ENCODE measurements at places on chromosomes 1 and 21. TPM values are rescaled to one million over a fixed set of nuclear protein-coding genes. Genes with fewer than 3 reads are reported as not detected.

GRCh38 chr1:204463125-204464060, 31.2 kb downstream of the PIK3C2B start:
- no peak overlapping the region for H3K27ac ChIP-seq
- H3K4me1 ChIP-seq: no peaks in the 10 kb centered on the region
- H3K36me3 ChIP-seq: peaks cover 23% of the 10 kb centered on the region
- H3K4me3 ChIP-seq: no peak overlapping the region
- no peaks in the 10 kb centered on the region for H3K27me3 ChIP-seq

DNA sequence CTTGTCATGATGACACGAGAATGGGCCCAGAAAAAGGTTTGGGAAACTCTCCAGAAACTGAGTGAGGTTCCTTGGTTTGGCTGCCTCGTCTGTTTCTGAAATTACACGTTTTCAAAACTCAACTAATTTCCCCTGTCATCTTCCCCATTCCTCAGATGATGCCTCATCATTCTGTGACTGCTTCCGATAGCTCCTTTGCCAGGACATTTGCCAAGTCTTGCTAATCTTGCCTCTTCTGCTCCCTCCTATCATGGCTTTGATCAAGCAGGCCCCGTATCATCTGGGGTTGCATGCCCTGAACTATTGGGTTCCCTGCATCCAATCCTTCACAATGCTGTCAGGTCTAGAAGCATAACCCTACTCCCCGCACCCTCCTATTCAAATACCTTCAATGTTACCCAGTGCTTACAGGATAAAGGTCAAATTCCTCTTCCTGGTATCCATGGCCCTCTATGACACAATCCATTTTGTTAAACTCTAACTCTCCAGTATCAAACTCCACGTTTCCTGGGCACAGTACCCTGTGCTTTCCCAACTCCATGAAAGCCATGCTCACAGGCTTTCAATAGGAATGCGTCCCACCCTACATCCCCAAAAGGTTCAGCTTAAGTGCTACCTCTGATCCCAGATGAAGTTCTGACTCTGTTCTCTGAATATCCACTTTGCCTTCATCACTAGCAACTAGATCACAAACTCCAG, 22.2 kb upstream of the TMEM200B start:
- DNase-seq: no peak
- peak overlapping the region; percentile 29 for H3K27ac ChIP-seq
- H3K4me3 ChIP-seq: no peak overlapping the region

DNA sequence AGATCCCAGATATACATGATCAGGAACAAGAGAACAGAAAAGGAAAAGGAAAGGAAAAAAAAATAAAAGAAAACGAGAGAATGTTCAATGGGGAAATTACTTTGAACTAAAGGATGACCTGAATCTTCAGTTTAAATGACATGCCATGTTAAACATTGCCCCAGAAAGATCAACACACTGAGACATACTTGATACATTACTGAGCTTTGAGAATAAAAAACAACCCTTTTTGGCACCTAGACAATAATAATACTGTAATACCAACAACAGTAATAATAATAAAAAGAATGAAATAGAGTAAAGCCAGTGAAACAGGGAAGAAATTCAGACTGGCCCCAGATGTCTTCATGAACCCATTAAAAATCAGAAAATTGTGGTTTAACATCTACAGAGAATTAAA, 44.8 kb downstream of the CLIC6 start:
- H3K4me3 ChIP-seq: no peak overlapping the region
- H3K27me3 ChIP-seq: no peaks in the 10 kb centered on the region
- H3K36me3 ChIP-seq: no peaks in the 10 kb centered on the region
- no peak overlapping the region for H3K27ac ChIP-seq
- no peaks in the 10 kb centered on the region for H3K4me1 ChIP-seq

GRCh38 chr1:55578646-55579045, 363.5 kb upstream of the USP24 start:
- no peak overlapping the region for H3K4me3 ChIP-seq
- no peak overlapping the region for H3K27ac ChIP-seq
- DNase-seq: no peak
- H3K27me3 ChIP-seq: peaks cover 22% of the 10 kb centered on the region
- H3K4me1 ChIP-seq: peaks cover 3% of the 10 kb centered on the region
- no peaks in the 10 kb centered on the region for H3K36me3 ChIP-seq

- no peaks in the 10 kb centered on the region for H3K27me3 ChIP-seq
- H3K4me3 ChIP-seq: no peak overlapping the region
- peaks cover 17% of the 10 kb centered on the region for H3K4me1 ChIP-seq
Measured at GRCh38 chr1:9164532-9164900, 35.6 kb upstream of the GPR157 start.

- no peaks in the 10 kb centered on the region for H3K27me3 ChIP-seq
- no peak overlapping the region for H3K4me3 ChIP-seq
- no peaks in the 10 kb centered on the region for H3K4me1 ChIP-seq
- no peak for DNase-seq
Measured at GRCh38 chr1:23273450-23274133, 56.3 kb upstream of the HTR1D start.

DNA sequence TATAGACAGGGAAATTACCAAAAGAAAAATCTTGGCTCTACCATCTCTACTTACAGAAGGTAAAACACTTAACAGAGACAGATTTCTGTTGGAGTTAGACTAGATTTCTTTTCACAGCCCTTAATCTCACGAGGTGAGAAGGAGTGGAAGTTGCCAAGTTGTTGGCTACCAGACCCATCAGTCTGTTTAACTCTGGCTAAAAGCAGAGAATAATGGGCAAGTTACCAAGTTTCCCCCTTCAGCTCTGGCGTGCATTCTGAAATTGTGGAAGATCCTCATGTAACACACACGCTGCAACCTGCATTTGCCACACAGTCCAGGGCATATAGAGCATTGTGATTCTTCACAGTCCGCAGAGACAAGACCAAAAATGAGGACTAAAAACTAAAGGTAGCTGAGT, 49.3 kb downstream of the STX6 start:
- no peak overlapping the region for H3K27ac ChIP-seq
- no peak overlapping the region for H3K4me3 ChIP-seq
- H3K27me3 ChIP-seq: no peaks in the 10 kb centered on the region
- H3K36me3 ChIP-seq: peaks cover 70% of the 10 kb centered on the region
- DNase-seq: no peak

DNA sequence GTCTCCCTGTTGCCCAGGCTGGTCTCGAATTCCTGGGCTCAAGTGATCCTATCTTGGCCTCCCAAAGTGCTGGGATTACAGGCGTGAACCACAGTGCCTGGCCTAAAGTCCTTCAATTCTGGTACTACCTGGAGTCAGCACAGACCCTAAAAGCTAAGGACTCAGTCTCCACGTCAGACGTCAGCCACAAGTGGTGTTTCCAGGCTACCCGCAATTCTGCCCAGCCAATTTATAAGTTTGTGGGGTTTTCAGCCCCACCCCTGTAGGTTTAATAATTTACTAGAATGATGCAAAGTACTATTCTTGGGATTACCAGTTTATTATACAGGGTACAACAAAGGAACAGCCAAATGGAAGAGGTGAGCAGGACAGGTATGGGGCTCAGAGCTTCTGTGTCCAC, 10.6 kb upstream of the DIP2A start:
- no peak for DNase-seq
- peaks cover 43% of the 10 kb centered on the region for H3K36me3 ChIP-seq
- no peak overlapping the region for H3K27ac ChIP-seq
- no peak overlapping the region for H3K4me3 ChIP-seq

CSF3R gene
- 1.1 TPM for total RNA-seq

CFHR2 gene
- not detected for total RNA-seq

SLC16A4 gene
- 0.68 TPM for total RNA-seq

CYP4Z1 gene
- 0.31 TPM for total RNA-seq

Measured in endodermal cell (in vitro differentiated cells).